Body of pancreas (tissue), 4 donors: ENCODE measurements at places on chromosomes 13 and 19. TPM values are rescaled to one million over a fixed set of nuclear protein-coding genes. Genes with fewer than 3 reads are reported as not detected.

GNG7 gene
- 12.9 TPM for total RNA-seq

CPT1C gene
- 0.66 TPM for total RNA-seq

KCNJ14 gene
- 1.6 TPM for total RNA-seq

PALM3 gene
- 17.4 TPM for total RNA-seq

CLIP3 gene
- total RNA-seq = 4.9 TPM

GPR183 gene
- not detected for total RNA-seq

PTGIR gene
- 5.3 TPM for total RNA-seq

ZNF534 gene
- not detected for total RNA-seq

ZNF415 gene
- total RNA-seq = 6.9 TPM

ZNF417 gene
- total RNA-seq = 7.3 TPM

ZNF835 gene
- total RNA-seq = 4.0 TPM

COG3 gene
- 52.7 TPM for total RNA-seq

ZNF20 gene
- total RNA-seq = 4.9 TPM

DNA sequence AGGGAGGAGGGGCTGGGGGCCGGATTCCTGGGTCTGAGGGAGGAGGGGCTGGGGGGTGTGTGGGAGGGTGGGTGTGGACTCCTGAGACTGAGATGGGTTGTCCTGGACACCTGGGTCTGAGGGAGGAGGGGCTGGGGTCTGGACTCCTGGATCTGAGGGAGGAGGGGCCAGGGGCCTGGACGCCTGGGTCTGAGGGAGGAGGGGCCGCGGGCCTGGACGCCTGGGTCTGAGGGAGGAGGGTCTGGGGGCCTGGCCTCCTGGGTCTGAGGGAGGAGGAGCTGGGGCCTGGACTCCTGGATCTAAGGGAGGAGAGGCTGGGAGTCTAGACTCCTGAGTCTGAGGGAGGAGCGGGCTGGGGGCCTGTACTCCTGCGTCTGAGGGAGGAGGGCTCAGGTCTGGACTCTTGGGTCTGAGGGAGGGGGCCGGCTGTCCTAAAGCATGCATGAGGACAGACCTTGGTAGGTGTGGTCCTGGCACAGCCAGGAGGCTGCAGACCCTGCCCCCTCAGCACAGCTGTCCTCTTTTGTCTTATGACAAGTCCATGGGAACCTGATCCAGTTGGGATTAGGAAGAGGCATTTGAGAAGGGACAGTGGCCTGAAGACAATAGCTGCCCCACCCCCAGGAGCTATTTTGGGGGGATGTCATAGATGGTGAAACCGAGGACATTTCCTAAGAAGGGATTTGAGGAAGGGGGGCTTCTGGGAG, 1.3 kb downstream of the TNNT1 start:
- DNase-seq = no peak
- H3K4me1 ChIP-seq = no peaks in the 10 kb centered on the region
- no peaks in the 10 kb centered on the region for H3K36me3 ChIP-seq
- no peak overlapping the region for H3K27ac ChIP-seq
- H3K4me3 ChIP-seq = no peak overlapping the region

- no peaks in the 10 kb centered on the region for H3K36me3 ChIP-seq
- H3K4me1 ChIP-seq = peaks cover 57% of the 10 kb centered on the region
- H3K27me3 ChIP-seq = no peaks in the 10 kb centered on the region
- no peak within 1 kb of the TSS for H3K27ac ChIP-seq
Observed at GRCh38 chr19:1237754-1238368, at the start of gene CBARP. CBARP (minus strand) TSS chr19:1238005; CDS start chr19:1236100, 1,905 bp downstream.

- H3K4me1 ChIP-seq = no peaks in the 10 kb centered on the region
- no peak overlapping the region for H3K4me3 ChIP-seq
Observed at GRCh38 chr19:31572976-31573298, 223.7 kb upstream of the TSHZ3 start.

DNA sequence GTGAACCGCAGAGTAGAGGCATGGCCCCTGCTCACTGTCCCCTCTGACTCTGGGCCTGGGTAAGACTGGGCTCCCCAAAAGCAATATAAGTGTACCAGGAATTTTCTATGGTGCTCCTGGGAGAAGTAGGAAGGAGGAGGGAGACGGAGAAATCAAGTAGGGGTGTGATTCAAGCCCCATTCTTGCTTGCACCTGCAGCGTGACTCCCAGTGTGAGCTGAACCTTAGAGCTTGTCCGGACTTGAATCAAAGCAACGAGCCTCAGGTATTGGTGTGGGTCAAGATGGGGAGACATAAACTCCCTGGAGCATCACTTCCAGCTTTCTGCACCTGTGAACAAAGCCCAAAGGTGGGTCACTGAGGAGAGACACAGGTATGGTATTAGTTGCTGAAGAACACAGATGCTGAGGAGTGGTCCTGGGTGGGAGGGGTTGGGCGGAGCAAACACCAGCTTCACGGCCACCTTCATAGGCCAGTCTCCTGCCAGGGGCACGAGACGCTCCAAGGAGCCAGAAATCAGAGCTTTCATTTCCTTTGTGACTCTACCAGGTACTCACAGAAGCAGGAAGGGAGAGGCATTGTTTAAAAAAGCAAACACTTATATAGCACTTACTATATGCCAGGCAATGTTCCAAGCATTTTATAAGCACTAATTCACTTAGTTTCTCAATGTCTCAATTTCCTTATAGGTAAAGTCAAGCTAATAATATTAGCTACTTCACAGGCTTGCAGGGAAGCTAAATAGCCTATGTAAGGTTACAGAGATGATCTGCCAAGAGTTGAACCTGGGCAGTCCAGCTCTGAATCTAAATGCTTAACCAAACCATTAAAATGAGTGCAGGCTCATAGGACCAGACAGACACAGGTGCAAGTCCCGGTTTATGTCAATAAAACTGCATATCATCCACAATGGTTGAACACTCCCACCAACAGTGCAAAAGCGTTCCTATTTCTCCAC, 775.3 kb downstream of the UQCRFS1 start:
- no peak overlapping the region for H3K4me3 ChIP-seq
- H3K27ac ChIP-seq = no peak overlapping the region
- no peak for DNase-seq
- H3K27me3 ChIP-seq = no peaks in the 10 kb centered on the region
- H3K4me1 ChIP-seq = no peaks in the 10 kb centered on the region
- no peaks in the 10 kb centered on the region for H3K36me3 ChIP-seq

GRCh38 chr19:41930926-41931592, 2.8 kb upstream of the ERFL start:
- no peak overlapping the region for H3K4me3 ChIP-seq
- peaks cover 29% of the 10 kb centered on the region for H3K4me1 ChIP-seq
- no peaks in the 10 kb centered on the region for H3K27me3 ChIP-seq
- H3K36me3 ChIP-seq = no peaks in the 10 kb centered on the region
- DNase-seq = no peak

GRCh38 chr13:109761695-109762094, 24.7 kb downstream of the IRS2 start:
- H3K27ac ChIP-seq = no peak overlapping the region
- no peak overlapping the region for H3K4me3 ChIP-seq

DNA sequence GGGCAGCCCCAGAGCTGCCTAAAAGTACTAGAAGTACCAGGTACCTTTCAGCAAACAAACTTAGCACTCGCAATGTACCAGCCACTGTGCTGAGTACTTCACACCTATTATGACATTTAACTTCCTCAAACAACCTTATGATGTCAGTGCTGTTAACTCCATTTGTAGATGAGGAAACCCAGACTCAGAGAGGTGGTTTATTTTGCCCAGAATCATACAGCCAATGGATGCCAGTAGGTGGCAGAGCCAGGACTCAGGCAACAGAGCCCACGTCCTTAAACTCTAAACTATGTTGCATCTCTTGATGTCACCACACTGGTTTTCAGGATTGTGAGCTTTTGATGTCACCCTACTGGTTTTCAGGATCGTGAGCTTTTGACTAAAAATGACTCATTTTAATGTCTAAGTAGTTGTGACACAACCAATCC, 78.9 kb downstream of the FLT1 start:
- DNase-seq = no peak
- H3K4me3 ChIP-seq = no peak overlapping the region
- no peaks in the 10 kb centered on the region for H3K4me1 ChIP-seq
- H3K27ac ChIP-seq = no peak overlapping the region
- no peaks in the 10 kb centered on the region for H3K27me3 ChIP-seq

GRCh38 chr13:39210961-39211534, 172.8 kb downstream of the NHLRC3 start:
- DNase-seq = no peak
- H3K27ac ChIP-seq = no peak overlapping the region
- H3K4me3 ChIP-seq = no peak overlapping the region
- H3K27me3 ChIP-seq = no peaks in the 10 kb centered on the region
- H3K36me3 ChIP-seq = no peaks in the 10 kb centered on the region

DNA sequence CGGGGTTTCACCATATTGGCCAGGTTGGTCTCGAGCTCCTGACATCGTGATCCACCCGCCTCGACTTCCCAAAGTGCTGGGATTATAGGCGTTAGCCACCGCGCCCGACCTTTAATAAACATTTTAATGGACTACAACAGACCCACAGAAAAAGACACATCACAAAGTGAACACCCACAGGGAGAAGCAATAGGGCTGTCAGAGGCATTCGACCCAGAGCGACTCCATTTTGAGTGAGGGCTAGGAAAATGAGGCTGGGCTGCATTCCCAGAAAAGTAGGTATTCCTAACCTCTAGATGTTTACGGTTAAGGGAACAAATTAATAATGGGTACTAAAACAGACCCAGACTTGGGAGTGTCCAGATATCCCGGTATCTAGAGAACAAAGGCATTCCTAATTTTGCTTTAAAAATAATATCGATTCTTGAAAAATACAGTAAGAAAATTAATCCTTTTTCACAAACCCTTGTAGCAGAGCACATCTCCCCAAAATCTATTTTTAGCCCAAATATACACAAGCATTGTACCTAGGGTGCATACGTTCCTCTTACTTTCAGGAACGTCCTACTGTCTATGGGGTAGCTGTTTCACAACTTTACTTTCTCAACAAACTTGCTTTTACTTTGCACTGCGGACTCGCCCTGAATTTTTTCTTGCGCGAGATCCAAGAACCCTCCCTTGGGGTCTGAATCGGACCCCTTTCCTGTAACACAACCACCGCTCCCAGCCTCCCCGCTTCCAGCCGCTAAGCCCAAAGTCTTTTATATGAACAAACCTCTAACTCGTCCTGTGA, 811 bp upstream of the ZNF8 start:
- H3K4me1 ChIP-seq = peaks cover 20% of the 10 kb centered on the region
- H3K27ac ChIP-seq = peak overlapping the region; percentile 86
- no peaks in the 10 kb centered on the region for H3K27me3 ChIP-seq

GRCh38 chr19:35991731-35992450, 3.1 kb upstream of the SDHAF1 start:
- H3K4me3 ChIP-seq = no peak overlapping the region
- DNase-seq = no peak
- H3K27me3 ChIP-seq = no peaks in the 10 kb centered on the region
- H3K36me3 ChIP-seq = no peaks in the 10 kb centered on the region
- H3K27ac ChIP-seq = no peak overlapping the region
- peaks cover 27% of the 10 kb centered on the region for H3K4me1 ChIP-seq

DNA sequence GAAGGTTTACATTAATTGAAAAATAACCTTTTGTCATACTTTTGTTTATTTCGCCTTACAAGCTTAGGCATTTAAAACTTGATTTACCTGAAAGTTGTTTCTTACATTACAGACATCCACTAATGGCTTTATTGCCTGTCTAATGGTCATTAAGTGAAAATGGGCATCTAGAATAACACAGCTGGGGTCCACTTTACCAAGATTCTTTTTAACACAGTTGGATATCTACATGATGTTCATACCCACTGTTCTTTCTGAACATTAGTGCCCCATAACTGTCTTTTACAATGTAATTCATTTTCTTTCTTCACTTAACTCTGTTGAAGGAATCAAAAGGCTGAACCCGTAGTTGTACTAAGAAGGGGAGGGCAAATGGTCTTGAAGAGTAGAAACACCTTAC, 19.8 kb upstream of the KLHL1 start:
- no peak for DNase-seq
- H3K4me1 ChIP-seq = no peaks in the 10 kb centered on the region
- H3K36me3 ChIP-seq = no peaks in the 10 kb centered on the region
- no peaks in the 10 kb centered on the region for H3K27me3 ChIP-seq

- H3K4me1 ChIP-seq = peaks cover 11% of the 10 kb centered on the region
- H3K4me3 ChIP-seq = no peak overlapping the region
- peak; percentile 79 for DNase-seq
Observed at GRCh38 chr19:1825909-1826556, 14.0 kb upstream of the ATP8B3 start.

GRCh38 chr13:37187621-37188020, 82.2 kb upstream of the CSNK1A1L start:
- no peaks in the 10 kb centered on the region for H3K36me3 ChIP-seq
- no peak overlapping the region for H3K4me3 ChIP-seq
- no peaks in the 10 kb centered on the region for H3K27me3 ChIP-seq
- no peak overlapping the region for H3K27ac ChIP-seq
- H3K4me1 ChIP-seq = no peaks in the 10 kb centered on the region
- no peak for DNase-seq

- H3K36me3 ChIP-seq = no peaks in the 10 kb centered on the region
- DNase-seq = no peak
- no peak overlapping the region for H3K27ac ChIP-seq
- H3K4me1 ChIP-seq = peaks cover 85% of the 10 kb centered on the region
- H3K4me3 ChIP-seq = no peak overlapping the region
Observed at GRCh38 chr13:40975441-40975840, 43.7 kb downstream of the ELF1 start.
